ENCODE measurements at places on chromosomes 6 and 20.

GRCh38 chr6:45006893-45007292 lies 321.2 kb upstream of the RUNX2 start:
- no peak for DNase-seq

DNA sequence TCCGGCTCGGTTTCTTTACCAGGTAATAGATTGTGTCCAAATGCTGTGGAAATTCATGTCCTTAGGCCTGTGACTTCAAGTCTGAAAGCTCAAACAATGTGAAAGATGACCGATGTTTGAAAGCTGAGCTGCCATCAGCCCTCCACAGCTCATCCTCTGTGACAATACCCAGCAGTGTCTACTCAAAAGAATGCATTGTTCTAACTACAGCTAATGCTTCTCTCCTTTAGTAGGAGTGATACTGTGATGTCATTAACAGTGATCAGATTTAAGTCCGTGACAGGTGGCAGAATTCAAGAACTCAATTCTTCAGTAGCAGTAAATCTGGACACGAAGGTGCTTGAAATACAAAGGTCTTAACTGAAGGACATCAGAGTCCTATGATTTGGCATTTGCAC lies 97.3 kb downstream of the RCAN2 start:
- DNase-seq = no peak

DNA sequence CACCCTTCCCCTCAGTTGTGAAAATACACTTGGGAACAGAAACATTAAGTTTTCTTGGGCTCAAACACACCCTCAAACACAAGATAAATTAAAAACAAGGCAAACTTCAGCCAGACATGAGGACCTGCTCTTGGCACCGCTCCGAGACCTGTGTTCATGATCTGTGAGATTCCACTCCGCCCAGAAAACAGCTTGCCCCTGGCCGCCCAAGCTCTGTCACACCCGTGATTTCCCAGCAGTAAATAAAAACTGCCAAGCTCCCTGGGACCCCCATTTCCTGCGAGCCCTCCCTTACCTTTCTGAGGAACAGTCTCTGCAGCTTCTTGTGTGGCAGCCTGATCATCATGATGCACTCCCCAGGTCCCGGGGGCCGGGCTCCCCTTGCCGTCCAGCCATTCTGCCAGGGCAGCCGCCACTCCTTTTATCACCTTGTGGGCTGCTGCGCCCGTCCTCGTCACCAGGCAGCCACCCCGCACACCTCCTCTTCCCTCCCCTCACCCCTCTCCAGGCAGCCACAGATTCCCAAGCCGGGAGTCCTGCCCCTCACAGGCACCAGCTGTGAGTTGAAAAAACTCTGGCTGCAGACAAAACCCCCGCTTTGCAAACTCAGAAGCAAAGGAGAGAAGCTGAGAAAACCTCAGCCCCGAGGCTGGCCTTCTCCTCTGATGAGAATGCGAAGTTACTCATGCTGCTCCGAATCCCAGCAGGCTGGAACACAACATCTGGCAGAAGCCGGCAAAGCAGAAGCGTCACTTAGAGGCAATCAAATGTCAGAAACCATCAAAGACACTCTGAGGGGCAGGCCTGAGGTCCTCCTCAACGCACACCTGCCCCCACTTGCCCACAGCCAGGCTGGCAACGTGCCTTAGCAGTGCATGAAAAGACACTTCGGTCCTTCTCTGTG lies 130.4 kb upstream of the RPS6KA2 start:
- DNase-seq = no peak

GRCh38 chr6:132504757-132505156 lies 8.2 kb downstream of the STX7 start:
- DNase-seq = no peak

- no peak for DNase-seq
Measured at GRCh38 chr6:38572186-38572813, 67.4 kb downstream of the BTBD9 start.

DNA sequence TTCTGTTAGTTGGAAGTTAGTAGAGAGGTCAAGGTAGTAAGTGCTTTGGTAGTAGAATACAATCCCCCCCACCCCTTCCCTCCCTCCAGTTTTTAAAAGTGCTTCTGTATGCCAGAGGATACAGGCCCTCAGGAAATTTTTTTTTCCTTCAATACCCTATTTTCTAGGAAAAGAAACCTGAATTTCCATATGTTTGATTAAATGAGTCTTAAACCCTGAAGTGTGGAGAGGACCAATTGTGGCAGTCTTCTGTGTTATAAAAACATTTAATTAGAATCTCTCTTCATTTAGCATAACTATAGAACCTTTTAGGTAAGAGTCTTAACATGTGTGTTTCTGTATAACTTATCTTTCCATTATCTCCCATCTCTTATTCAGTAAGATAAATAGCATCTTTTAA lies 59.5 kb downstream of the ZNF292 start:
- DNase-seq = no peak

- no peak for DNase-seq
Measured at GRCh38 chr6:125192610-125192930, 39.0 kb downstream of the TPD52L1 start.

DNA sequence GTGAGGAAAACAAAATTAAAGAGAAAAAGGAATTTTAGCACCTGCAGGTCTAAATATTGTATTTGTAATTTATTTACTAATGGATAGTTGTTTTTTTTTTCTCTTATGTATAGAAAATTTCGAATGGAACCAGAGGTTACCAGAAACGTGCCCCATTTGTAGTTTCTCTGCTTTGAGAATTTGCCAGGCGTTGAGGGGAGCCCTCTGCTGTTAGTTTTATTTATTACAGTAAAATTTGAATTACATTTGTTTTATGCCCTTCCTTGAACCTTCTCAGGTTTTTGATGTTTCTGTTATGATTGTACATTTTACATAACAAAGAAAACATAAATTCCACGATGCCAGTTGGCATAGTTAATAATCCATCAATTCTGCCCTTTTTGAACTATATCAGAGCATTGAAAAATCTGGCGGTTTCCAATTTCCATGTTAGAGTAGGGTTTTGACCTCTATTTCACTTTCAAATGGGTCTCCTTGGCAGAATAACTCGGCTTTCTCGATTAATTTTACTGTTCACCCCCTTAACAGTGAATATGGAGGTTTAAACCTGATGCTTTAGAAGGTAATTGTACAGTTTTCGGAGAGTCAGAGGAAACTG lies 35.1 kb upstream of the RFPL4B start:
- DNase-seq = no peak

GRCh38 chr20:48740712-48741111 lies 87.1 kb downstream of the PREX1 start:
- DNase-seq = no peak
